ENCODE measurements at places on chromosomes 6 and 20.

DNA sequence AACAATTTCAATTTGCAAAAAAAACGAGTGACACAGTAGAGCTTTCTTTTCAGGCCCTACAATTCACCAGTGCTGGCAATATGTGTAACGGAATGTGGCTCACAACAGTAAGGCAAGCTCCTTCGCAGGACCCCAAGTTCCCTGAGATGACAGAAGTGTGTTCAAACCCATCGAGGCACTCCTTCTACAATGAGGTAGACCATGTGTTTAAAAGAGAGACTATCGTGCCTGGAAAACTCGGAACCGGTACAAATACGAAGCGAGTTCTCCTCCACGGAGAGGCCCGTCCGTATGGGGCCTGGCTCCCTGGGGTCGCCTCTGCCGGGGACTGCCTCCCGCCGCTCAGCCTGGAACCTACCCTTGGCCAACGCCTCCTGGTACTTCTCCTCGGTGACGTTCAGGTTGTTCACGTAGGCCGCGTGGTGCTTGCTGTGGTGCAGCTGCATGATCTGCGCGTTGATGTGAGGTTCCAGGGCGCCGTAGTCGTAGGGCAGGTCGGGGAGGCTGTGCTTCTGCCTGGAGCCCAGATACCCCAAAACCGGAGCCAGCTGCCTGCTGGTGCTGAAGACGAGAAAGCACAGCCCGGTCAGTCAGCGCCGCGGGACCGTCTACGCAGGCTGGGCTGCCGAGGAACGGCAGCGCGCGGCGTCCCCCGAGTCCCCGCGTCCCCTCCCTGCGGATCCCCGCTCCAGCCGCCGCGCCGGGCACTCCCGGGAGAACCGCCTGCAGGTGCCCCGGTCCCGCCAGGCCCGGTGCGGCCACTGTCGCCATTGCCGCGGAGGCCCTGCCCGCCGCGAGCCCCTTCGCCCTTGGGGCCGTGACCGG lies 526 bp downstream of the SOD2 start:
- peak; percentile 51 for DNase-seq

GRCh38 chr6:16227605-16228004 lies 10.8 kb upstream of the GMPR start:
- no peak for DNase-seq

- DNase-seq = no peak
These were observed 96.1 kb downstream of the VEGFA start for GRCh38 chr6:43865932-43866645.

DNA sequence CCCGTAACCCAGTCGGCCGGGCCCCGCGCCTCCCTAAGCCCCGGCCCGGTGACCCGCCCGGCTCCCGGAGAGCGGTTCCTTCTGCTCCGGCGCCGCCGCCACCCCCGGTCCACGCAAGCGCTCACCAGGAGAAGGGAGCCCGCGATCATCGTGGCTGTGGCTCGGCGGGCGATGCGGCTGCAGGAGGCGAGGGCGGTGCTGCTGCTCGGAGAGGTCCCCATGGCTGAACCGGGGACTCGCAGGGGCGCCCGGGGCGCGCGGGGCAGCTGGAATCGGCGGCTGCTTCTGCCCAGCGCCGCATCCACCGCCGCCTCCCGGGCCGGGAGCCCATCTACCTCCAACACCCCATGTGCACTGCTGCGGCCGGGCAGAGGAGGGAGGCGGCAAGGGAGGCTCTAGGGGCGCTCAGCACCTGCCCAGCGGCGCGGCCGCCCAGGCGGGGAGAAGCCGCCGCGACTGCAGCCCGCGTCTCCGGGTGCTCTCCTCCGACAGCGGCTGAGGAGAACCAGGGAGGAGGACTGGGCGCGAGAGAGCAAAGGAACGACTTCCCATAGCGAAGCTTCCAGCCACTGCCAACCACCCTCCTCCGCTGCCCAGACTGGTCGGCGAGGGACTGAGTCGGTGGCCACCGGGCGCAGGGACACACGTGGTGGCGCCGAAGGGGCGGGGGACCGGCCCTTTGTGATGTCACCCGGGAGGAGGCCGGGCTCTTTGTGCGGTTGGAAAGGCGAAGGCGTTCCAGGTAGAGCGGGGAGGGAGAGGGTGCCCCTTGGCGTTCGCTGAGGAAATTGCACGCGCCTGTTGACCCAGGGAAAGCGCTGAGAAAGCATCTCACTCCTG lies at the start of gene TNFRSF21:
Gene TNFRSF21 (minus strand): TSS at position 615 of the 840 bp plus-strand sequence. CDS start 394 bp downstream, at position 221.
- DNase-seq = peak; percentile 79

DNA sequence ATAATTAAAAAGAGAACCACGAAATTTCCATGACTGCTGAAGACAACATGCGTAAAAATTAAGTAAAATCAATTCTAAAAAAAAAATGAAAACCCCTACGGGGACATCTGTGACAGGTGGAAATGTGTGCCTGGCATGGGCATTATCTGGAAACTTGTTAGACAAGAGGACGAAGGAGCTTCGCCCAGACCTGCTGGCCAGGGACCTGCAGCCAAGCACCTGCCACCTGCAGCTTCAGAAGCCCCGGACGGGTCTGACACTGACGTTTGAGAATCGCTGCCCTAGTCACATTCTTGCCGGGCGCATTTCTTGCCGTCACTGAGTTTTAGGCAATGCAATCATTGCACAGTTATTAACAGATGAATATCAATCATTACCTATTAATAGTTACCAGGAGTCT lies 140.3 kb downstream of the SMOC2 start:
- DNase-seq = no peak

GRCh38 chr6:5260111-5260620 lies 584 bp downstream of the LYRM4 start:
- peak; percentile 79 for DNase-seq

DNA sequence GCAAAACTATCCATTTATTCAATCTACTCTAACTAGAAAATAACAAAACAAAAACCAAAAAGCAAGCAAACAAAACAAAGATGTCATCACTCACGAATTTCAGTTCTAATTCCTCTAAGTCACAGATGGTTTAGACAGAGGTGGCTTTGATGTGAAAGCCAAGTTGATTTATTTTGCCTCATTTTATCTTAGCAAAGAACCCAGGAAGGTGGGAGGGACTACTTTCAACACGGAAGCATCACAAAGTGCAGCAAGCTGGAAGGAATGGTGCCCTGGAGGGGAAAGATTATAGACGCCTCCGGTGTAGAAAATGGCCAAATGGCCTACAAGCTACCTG lies 88.4 kb downstream of the LAMP5 start:
- DNase-seq = no peak

- DNase-seq = no peak
These were observed 15.2 kb downstream of the TAB2 start for GRCh38 chr6:149332602-149333265.

DNA sequence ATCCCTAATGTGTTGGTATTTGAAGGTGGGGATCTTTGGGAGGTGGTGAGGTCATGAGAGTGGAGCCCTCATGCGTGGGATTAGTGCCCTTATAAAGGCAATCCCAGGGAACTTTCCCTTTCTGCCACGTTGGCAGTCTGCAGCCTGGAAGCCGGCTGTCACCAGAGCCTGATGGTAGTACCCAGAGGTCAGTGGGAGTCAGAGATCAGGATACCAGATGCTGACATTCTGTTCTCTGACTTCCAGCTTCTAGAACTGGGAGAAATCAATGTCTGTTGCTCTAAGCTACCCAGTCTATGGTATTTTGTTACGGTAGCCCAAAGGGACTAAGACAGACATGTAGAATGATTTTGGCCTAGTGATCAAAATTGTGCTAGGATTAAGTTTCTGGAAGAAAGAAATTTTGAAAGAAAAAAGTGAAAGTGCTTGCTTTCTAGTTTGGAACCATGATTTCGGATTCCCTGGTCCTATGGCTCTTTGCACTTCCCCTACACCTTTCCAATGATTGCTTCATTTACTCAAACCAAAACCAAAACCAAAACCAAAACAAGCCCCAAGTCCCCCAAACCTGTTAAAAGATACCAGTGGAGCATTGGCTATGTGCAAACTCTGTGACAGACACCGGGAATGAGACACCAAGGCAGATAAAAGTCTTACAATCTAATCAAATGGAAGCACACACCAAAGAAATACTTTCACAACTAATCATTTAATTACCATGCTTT lies 173.7 kb upstream of the ZNF217 start:
- DNase-seq = no peak

DNA sequence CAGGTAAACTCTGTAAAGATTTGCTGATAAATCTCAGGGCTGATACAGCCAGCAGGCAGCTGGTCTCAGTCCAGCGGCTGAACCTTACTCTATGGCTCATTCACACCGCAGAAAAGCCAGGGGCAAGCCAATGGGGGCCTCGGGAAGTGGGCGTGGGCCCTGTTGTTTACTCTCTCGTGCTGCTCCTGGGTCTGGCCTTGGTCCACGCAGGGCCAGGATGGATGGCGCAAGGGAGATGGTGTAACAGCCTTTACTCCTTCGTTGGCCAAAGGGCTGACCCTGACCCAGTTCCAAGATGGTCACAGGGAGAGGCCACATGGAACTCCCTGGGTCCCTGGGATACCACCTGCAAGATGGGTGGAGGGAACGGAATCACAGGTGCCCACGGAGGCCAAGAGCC lies 16.2 kb downstream of the KCNK17 start:
- no peak for DNase-seq

- peak; percentile 87 for DNase-seq
These were observed 12.8 kb upstream of the BPI start for GRCh38 chr20:38290829-38291814.

GRCh38 chr6:33313105-33313708 lies 671 bp downstream of the TAPBP start:
- no peak for DNase-seq

Measured in A549 (cell line).